NCI-H1105 (cell line): ENCODE measurements at places on chromosomes 1 and 21.

DNA sequence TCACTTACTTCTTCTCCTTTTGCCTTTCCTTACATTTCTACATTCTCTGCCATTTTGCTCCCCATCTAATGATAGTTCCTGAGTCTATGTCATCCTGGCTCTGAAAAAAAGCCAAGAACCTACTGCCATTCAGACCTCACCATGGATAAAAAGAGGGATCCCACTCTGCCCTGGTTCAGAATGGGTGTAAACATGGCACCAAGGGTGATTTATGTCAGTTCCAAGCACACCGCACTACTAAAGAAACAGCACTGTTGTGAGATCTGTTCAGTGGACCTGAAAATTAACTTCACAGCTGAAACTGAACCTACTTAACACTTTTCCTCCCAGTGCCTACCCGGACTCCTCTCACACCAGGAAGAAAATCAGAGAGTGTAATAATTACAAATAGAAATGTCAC, 72.3 kb upstream of the NTPCR start:
- DNase-seq = no peak

GRCh38 chr1:16111771-16112595, 38.5 kb upstream of the FAM131C start:
- no peak for DNase-seq

DNA sequence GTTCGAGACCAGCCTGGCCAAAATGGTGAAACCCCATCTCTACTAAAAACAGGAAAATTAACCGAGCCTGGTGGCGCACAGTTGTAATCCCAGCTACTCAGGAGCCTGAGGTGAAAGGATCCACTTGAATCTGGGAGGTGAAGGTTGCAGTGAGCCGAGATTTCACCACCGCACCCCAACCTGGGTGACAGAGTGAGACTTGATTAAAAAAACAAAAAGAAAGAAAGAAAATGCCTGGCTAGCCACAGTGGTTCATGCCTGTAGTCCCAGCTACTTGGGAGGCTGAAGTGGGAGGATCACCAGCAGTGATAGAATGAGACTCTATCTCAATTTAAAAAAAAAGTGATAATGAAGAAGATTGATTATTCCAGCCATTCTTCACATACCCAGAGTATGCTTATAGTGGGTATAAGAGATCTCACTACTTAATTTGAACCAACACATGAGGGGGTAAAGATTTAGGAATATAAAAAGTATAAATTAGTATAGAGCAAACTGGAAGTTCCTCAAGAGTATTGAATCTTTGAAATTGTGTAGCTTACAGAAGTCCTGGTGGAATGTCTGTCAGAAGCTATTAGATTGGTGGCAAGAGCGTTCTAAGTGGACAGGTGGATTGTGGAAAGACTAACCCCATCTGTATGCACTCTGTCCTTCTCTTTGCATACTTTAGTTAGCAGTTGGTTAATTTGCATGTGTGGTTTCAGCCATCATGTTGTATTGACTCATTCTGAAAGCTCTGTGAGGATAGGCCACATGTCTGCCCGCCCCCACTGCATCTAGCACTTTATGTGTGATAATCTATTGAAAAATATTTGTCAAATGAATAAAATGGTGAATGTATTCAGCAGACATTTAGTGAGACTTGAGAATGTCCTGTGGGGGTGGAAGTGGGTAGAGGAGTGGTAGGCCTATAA, 25.0 kb downstream of the RLF start:
- DNase-seq = no peak

- no peak for DNase-seq
These were observed 128.4 kb downstream of the NTMT2 start for GRCh38 chr1:170274131-170274501.

GRCh38 chr1:158813164-158813563, 18.0 kb upstream of the MNDA start:
- DNase-seq = no peak

GRCh38 chr1:229478852-229479251, 29.3 kb downstream of the NUP133 start:
- no peak for DNase-seq

DNA sequence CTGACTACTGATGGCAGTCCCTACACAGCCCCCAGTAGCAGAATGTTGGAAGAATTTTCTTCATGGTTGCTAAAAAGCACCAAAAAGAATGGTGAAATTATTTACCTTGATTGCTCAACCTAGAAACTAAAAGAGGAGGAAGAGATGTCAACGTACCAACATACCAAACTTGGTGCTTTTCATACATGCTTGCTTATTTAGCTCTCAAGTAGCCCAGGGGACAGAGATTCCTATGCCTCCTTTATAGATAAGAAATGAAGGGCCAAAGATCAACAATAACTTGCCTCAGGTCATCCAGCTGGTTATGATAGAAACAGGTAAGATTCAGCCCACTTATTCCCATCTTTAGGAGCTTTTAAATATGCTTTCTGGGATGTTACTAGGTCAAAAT, 170.6 kb downstream of the PIGK start:
- no peak for DNase-seq

GRCh38 chr1:66288048-66288447, 245.9 kb upstream of the SGIP1 start:
- DNase-seq = no peak
